ENCODE measurements at places on chromosomes 11 and 22. TPM values are rescaled to one million over a fixed set of nuclear protein-coding genes. Genes with fewer than 3 reads are reported as not detected.

The BATF2 gene
- total RNA-seq, result 17.6 TPM

The GAB4 gene
- not detected for total RNA-seq

The OR8D1 gene
- not detected for total RNA-seq

The KCNJ1 gene
- total RNA-seq, result not detected

The LMO2 gene
- 9.0 TPM for total RNA-seq

The POLD3 gene
- 21.0 TPM for total RNA-seq

The GCAT gene
- total RNA-seq, result 10.6 TPM

The GGTLC3 gene
- total RNA-seq, result not detected

The CASP5 gene
- total RNA-seq, result 31.1 TPM

The CRYAB gene
- 11.5 TPM for total RNA-seq

The ZBTB16 gene
- total RNA-seq, result 75.1 TPM

The TEX12 gene
- 0.39 TPM for total RNA-seq

GRCh38 chr11:75563978-75564552 is 2.0 kb downstream of the SERPINH1 start:
- DNase-seq, result peak; percentile 33

- DNase-seq, result no peak
These were observed 13.0 kb downstream of the DNAJB13 start for GRCh38 chr11:73963861-73964260.

DNA sequence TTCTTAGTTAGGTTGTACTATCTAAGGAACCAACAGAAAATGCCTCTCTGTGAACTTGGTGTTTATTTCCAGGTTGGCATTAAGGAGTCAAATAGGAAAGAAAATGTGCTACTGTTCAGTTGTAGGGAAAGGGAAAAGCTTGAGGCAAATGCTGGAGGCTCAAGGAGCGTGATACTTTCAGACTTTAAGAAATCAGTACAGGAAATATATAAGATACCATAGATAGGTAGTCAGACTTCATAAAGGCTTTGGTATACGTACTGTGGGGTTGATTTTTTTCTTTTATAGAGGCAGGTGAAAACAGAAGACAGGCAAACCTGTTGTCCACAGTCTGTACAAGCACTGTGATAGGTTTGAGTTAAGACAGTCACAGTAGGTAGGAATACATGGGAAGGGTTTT is 30.8 kb downstream of the EP300 start:
- no peak for DNase-seq

- DNase-seq, result no peak
These were observed 78.1 kb downstream of the GAB2 start for GRCh38 chr11:78339483-78339882.

DNA sequence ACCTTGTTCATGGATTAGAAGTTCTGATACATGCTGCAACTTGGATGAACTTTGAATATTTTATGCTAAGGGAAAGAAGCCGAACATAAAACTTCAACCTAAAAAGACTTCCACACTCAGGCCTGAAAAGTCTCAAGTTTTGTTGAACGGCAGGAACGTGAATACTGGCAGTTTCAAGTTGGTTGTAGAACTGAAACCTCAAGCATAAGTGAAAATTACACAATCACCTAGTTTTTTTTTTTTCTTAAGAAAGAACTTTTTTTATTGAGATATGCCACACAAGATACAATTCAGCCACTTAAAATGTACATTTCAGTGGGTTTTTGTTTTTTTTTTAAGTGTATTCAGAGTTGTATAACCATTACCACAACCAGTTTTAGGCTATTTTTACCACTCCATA is 50.8 kb upstream of the ADORA2A start:
- DNase-seq, result no peak

- no peak for DNase-seq
These were observed 47.2 kb downstream of the EIF3M start for GRCh38 chr11:32630844-32631243.

DNA sequence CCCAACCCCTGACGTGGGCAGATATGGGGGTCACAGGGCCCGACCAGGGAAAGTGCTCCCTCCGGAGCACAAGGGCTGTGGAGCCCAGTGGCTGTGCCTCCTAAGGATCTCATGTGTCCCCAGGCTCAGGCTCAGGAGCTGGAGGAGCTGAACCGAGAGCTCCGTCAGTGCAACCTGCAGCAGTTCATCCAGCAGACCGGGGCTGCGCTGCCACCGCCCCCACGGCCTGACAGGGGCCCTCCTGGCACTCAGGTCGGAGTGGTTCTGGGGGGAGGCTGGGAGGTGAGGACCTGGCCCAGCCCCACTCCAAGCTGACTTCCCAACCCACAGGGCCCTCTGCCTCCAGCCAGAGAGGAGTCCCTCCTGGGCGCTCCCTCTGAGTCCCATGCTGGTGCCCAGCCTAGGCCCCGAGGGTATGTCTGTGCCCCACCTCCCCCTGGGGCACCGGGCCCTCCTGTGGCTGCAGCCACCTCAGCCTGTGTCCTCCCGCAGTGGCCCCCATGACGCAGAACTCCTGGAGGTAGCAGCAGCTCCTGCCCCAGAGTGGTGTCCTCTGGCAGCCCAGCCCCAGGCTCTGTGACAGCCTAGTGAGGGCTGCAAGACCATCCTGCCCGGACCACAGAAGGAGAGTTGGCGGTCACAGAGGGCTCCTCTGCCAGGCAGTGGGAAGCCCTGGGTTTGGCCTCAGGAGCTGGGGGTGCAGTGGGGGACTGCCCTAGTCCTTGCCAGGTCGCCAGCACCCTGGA is 2.5 kb downstream of the RASSF7 start:
- no peak for DNase-seq

- DNase-seq, result no peak
These were observed 196.4 kb upstream of the PITPNB start for GRCh38 chr22:28115426-28115825.

DNA sequence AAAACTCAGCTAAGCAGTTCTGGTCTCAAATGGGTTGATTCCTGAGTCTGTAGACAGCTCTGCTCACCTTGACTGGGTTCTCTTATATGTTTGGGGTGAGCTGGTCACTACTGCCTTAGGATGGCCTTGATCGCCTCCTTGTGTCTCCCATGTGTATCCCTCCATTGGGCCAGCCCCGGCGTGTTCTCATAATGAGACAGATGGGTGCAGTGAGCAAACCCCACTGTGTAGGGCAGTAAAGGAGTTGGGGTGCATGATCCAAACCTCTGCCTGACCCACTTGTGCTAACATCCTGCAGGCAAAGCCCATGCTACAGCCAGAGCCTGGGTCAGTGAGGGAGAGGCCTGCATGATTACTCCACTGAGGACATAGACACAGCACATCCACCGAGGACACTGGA is 657.6 kb downstream of the BRD1 start:
- DNase-seq, result no peak

DNA sequence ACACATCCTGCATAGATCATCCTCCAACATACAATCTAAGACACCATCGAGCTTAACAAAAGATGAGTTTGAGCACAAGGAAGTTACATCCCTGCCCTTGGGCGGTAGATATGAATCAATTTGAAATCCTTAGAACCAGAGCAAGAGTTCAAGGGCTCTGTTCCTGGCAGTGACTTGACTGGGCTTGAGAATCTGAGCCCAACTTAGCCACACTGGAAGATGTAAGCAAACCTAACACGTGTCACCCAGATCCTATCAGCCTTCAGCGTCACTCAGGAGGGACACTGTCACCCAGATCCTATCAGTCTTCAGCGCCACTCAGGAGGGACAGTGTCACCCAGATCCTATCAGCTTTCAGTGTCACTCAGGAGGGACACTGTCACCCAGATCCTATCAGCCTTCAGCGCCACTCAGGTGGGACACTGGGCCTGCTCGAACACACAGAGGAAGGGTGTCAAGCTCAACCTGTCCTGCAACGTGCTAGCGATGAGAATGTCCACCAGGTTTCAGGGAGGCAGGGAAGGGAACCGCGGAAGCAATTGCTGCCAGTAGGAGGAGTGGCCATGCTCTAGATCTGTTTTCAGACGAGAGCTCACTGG is 32.8 kb upstream of the CTSD start:
- DNase-seq, result no peak

- DNase-seq, result no peak
These were observed 11.8 kb upstream of the KCNJ11 start for GRCh38 chr11:17400048-17400775.

GRCh38 chr11:16738947-16739815 is 734 bp downstream of the C11orf58 start:
- no peak for DNase-seq

GRCh38 chr11:492427-493226 is 14.4 kb downstream of the RNH1 start:
- no peak for DNase-seq

GRCh38 chr11:67420646-67421429 is 5.4 kb downstream of the CARNS1 start:
- peak; percentile 96 for DNase-seq

DNA sequence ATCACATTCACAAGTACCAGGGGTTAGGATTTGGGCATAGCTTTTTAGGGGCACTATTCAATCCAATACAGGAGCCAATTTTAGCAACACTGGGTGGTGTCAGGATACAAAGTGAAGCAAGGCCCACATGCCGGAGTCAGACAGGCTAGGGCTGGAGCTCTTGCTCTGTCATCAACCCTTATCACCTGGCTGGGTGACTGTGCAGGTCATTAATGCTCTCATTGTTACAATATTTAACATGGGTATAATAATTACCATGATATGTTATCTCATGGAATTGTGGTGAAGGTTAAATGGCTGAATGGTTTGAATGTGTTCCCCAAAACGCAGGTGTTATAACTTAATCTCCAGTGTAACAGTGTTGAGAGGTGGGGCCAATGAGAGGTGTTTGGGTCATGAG is 143.3 kb upstream of the THY1 start:
- DNase-seq, result no peak

GRCh38 chr22:49466878-49467595 is 360.6 kb downstream of the BRD1 start:
- DNase-seq, result no peak

GRCh38 chr11:119468511-119468910 is 45.5 kb upstream of the THY1 start:
- no peak for DNase-seq

DNA sequence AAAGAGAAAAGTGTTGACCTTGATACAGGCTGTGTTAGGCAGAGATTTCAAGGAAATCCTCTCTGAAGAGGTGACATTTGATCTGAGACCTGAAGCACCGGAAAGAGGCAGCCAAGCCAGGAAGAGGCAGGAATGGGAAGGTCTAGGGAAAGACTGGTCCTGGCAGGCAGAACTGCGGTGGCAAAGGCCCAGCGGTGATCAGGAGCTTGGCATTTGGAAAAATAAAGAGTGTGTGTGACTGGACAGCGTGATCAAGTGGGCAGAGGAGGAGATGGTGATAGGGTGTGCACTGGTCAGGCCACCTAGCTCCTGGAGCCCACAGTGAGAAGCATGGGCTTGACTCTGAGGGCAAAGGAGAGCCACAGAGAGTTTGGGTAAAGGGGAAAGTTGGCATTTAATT is 27.2 kb upstream of the GAB4 start:
- DNase-seq, result no peak

GRCh38 chr11:85247797-85248196 is 379.3 kb downstream of the DLG2 start:
- no peak for DNase-seq

GRCh38 chr11:67371189-67371910 is 2.0 kb downstream of the CLCF1 start:
- peak; percentile 57 for DNase-seq

DNA sequence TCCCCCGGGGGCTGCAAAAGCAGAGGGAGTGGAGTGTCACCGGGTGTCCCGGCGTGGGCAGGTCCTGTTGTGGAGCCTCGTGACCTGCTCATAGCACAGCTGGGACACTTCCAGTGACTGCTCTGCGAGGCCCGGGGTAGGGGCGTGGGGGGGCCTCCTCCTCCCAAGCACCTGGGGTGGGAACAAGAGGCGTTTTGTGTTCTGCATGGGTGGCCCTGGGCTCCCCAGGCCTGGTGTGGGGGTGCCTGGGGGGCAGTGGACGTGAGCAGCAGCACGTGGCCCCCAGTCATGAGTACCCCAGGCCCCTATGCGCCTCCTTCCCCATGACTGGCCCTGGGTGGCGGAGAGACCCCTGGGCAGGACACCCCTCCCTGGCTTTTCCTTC is 104.7 kb downstream of the KCNQ1 start:
- DNase-seq, result no peak

DNA sequence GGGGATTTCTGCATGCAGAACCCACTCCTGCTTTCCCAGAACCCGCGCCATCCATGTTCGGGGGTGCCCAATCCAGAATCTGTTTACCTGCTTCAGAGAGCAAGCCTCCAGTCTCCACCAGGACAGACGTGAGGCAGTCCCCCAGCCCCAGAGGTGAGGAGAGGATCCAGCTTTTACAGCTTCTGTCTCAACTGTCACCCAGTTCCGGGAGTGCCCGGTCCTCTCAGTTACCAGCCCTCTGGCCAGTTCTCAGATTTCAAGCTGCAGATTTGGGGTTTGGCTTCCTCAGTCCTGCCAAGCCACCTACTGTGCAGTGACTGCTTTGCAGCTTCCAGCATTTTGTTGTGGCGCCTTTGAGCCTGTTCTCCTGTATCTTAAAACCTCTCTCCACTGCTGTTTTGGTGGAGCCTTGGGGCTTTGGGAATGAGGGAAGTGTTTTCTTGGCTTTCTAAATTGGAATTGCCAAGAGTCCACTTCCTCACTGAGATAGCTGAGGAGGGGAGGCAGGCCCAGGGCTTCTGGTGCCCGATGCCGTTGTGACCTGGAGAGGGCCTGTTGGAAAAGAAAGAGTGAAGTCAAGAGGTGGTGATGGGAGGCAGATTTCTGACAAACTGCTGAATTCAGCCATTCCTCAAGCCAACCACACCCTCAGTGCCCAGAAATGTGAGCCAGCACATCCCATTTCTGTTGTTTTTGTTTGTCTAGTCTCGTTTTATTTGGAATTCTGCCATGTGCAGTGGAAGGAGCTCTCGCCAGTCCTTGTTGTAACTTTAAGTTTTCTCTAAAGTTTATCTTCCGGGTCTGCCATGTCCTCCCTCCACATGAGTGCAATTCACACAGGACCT is 513.4 kb downstream of the TBC1D22A start:
- no peak for DNase-seq

DNA sequence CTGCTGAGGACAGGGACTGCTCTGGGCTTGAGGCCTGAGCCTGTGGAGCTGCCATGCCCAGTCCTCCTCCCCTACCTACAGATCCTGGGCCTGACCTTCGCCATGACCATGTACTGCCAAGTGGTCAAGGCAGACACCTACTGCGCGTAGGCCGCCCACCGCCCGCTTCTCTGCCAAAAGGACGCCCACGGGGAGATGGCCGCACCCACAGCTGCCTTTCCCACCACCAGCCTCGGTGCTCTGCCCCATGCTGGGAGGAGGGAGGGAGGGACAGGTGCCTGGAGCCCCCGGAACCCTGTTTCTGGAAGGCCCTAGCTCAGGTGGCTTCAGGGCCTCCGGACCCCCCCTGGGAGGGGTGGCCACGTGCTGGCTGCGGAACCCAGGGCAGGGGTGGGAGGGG is 23.8 kb downstream of the TSPAN4 start:
- no peak for DNase-seq

DNA sequence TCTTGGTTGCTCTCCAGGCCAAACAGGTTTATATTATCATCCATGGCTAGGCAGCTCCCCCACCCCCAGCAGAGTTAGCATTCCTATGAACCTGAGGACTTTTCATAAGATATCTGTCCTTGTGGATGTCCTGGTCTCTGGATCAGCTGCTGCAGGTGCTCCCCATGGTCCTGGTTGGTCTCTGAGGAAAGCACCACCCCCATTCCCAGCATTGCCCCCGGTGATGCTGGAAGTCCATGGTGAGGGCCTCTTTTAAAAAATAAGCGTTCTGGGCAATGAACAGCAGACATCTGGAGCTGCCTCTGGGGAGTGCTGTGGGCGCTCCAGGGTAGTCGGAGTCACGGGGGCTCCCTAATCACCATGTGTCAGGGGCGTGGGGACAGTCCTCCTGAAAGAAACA is 26.6 kb downstream of the DKK3 start:
- no peak for DNase-seq

- no peak for DNase-seq
These were observed 124.7 kb upstream of the BMAL1 start for GRCh38 chr11:13152736-13153541.
